Activated naive CD8-positive, alpha-beta T cell treated with anti-CD3 and anti-CD28 coated beads, Interleukin-2, amount 50 U/mL, for 24 hours (primary cell): ENCODE measurements at places on chromosomes 13 and 19.
A peak's percentile ranks its signal among the peaks of the same experiment; 100 is the strongest.

GRCh38 chr19:35044317-35045117 is 3.0 kb downstream of the HPN start:
- peaks cover 8% of the 10 kb centered on the region for H3K27me3 ChIP-seq
- no peaks in the 10 kb centered on the region for H3K36me3 ChIP-seq
- no peak overlapping the region for H3K27ac ChIP-seq
- H3K4me1 ChIP-seq: peaks cover 21% of the 10 kb centered on the region

DNA sequence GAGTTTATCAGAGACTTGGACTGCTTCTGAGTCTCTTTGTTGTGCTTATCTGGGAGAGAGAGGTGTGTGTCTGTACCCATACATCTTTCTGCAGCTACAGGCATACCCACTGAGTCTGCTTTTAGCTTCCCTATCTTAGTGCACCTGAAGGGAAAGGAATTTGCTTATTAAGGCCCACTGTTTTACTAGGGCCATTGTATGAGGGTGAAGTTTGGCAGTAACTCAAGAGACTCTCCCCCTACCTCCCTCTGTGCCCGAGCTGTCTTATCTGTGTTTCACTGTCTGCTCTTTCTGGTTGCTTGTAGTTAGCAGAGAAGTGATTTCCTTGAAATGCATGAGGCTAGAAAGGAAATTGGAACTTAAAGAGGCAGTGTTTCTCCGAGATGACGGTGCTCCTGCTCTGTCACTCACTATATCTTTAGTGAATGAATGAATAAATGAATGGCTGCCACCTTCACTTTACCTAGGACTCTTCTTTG is 678 bp upstream of the CD33 start:
- H3K4me3 ChIP-seq: no peak overlapping the region
- H3K4me1 ChIP-seq: peaks cover 2% of the 10 kb centered on the region
- H3K36me3 ChIP-seq: no peaks in the 10 kb centered on the region
- H3K27me3 ChIP-seq: peaks cover 54% of the 10 kb centered on the region

DNA sequence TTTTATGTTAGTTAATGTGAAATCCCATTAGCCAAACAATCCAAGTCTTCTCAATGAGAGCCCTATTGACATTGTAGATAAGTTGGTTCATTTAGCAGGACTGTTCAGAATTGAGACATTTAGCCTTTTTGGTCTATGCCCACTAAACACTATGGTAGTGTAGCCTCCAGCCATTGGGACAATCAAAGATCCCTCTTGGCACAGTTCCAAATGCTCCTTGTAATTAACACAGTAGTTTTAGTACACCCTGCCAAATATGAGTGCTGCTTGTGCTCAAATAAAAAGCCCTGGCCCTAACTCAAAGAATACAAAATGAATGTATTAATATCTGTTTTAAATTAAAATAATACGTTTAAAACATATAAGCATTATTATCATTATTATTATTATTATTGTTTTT is 15.4 kb upstream of the FAM216B start:
- no peak overlapping the region for H3K4me3 ChIP-seq
- H3K36me3 ChIP-seq: no peaks in the 10 kb centered on the region
- no peak for DNase-seq

GRCh38 chr19:45769821-45770191 is 754 bp upstream of the SIX5 start:
- peak; percentile 48 for DNase-seq
- H3K4me1 ChIP-seq: peaks cover 14% of the 10 kb centered on the region
- H3K27me3 ChIP-seq: peaks cover 16% of the 10 kb centered on the region
- H3K4me3 ChIP-seq: peak overlapping the region; percentile 77
- peak overlapping the region; percentile 60 for H3K27ac ChIP-seq

- H3K4me1 ChIP-seq: peaks cover 18% of the 10 kb centered on the region
- H3K27me3 ChIP-seq: peaks cover 53% of the 10 kb centered on the region
- no peak overlapping the region for H3K27ac ChIP-seq
- peak overlapping the region; percentile 62 for H3K4me3 ChIP-seq
Measured at GRCh38 chr19:55353803-55354697, 469 bp downstream of the COX6B2 start.

- no peaks in the 10 kb centered on the region for H3K27me3 ChIP-seq
- H3K36me3 ChIP-seq: no peaks in the 10 kb centered on the region
- H3K27ac ChIP-seq: no peak overlapping the region
- peaks cover 27% of the 10 kb centered on the region for H3K4me1 ChIP-seq
- no peak overlapping the region for H3K4me3 ChIP-seq
Measured at GRCh38 chr13:80048802-80049201, 292.1 kb downstream of the SPRY2 start.

DNA sequence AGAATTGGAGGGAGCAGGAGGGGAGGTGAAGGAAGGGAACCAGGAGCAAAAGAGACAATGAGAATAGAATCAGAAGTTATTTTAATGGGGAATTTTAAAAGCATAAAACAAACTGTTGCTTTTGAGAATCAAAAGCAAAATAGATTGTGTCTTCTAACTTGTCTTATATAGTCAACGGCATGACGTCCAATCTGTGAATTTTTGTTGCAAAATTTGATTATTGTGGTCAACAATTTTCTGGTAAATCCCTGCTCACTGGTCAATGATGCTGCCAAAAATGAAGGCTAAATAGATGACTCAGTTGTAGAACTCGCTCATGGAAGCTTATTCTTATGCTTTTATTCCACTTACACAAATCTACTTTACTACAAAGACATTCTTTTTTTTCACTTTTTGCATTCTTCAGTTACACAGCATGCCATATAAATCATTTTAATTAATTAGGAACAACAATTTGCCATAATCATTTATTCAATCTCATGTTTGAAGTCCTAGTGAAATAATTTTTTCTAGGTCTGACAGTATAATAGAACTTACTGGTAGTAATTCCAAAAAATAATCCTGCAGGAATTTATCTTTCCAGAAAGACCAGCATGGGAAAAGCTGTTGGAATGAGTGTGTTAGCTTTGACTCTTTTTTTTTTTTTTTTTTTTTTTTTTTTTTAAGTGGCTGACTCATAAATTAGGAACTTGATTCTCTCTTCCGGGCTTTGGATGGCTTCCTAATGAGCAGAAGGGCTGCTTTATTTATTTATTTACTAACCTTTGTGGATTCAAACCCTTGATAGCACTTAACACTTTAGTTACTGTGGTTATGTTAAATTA is 256.9 kb downstream of the SPRY2 start:
- no peak overlapping the region for H3K4me3 ChIP-seq
- H3K36me3 ChIP-seq: no peaks in the 10 kb centered on the region

- no peak for DNase-seq
- no peaks in the 10 kb centered on the region for H3K27me3 ChIP-seq
- H3K36me3 ChIP-seq: peaks cover 12% of the 10 kb centered on the region
- no peak overlapping the region for H3K4me3 ChIP-seq
- H3K4me1 ChIP-seq: peaks cover 19% of the 10 kb centered on the region
Measured at GRCh38 chr13:30616927-30617314, 799 bp upstream of the USPL1 start.

DNA sequence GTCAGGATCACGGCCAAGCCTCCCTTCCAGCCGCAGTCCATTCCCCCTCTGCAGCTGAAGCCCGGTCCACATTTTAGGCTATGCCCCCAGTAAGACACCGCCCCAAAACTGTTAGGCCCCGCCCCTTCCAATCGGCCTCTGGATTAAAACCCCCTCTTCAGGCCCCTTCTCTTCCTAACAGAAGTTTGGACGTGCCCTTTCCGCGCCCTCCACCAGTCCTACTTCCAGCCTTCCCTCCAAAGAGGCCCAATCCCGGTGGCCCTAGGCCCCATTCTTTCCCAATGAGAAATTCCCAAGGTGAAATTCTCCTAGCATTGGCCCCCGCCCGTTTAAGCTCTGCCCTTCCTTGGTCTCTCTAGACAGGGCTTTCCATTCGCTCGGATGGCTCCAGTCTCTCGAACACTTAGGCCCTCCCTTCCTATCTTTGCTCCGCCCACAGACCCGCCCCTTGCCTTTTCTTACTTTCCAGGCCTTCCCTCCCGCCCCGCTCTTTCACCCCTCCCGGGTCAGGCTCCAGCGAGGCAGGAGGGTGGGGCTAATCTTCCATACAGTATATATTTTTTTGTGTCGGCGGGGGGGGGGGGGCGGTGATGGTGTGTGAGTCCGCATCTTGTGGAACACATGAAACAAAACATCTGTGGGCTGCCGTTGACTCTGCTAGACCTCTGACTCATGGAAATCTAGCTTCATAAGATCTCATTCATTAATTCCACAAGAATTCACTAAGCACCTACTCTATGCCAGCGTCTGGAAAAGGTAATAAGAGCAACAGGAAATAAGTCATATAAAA is 13.6 kb downstream of the LTBP4 start:
- H3K27me3 ChIP-seq: no peaks in the 10 kb centered on the region
- DNase-seq: peak; percentile 97
- peaks cover 57% of the 10 kb centered on the region for H3K4me1 ChIP-seq
- H3K27ac ChIP-seq: peak overlapping the region; percentile 98
- peak overlapping the region; percentile 90 for H3K4me3 ChIP-seq

DNA sequence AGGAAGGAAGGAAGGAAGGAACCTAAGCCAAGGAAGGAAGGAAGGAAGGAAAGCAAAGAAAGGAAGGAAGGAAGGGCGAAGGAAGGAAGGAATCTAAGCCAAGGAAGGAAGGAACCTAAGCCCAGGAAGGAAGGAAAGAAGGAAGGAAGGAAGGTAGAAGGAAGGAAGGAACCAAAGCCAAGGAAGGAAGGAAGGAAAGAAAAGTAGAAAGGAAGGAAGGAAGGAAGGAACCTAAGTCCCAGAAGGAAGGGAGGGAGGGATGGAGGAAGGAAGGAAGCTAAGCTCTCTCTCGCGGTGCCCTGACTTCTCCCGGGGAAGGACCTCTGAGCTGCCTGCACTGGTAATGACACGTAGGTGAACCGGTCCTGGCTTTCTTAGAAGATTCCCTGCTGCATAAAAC is 1.3 kb upstream of the RUBCNL start:
- no peak for DNase-seq
- H3K27me3 ChIP-seq: peaks cover 33% of the 10 kb centered on the region
- H3K27ac ChIP-seq: no peak overlapping the region
- no peak overlapping the region for H3K4me3 ChIP-seq
- no peaks in the 10 kb centered on the region for H3K36me3 ChIP-seq

GRCh38 chr13:44971656-44972595 is 17.3 kb downstream of the NUFIP1 start:
- peaks cover 2% of the 10 kb centered on the region for H3K4me1 ChIP-seq
- H3K36me3 ChIP-seq: peaks cover 21% of the 10 kb centered on the region
- no peak overlapping the region for H3K4me3 ChIP-seq
- DNase-seq: no peak

DNA sequence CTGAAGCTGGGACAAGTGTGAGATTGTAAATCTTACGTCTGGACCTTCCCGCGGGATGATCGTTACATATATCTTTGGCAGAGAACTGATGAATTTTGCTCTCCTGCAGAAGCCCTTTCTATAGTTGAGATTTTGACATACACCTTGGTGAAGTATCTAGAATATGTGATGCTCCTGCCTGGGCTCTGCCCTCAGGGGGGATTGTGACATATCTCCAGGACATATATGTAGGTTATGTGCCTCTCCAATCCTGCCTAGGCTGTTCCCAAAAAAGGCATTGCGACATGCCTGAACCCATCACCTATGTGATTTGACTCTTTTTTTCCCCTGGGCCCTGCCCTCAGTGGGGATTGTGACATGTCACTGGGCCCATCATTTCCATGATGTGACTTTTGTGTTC is 76.6 kb downstream of the ZNF208 start:
- H3K27me3 ChIP-seq: peaks cover 3% of the 10 kb centered on the region
- no peaks in the 10 kb centered on the region for H3K4me1 ChIP-seq

GRCh38 chr13:49140910-49141611 is 79.1 kb upstream of the MLNR start:
- H3K27ac ChIP-seq: peak overlapping the region; percentile 69
- H3K27me3 ChIP-seq: no peaks in the 10 kb centered on the region
- H3K36me3 ChIP-seq: peaks cover 46% of the 10 kb centered on the region
- peaks cover 27% of the 10 kb centered on the region for H3K4me1 ChIP-seq
- DNase-seq: no peak

- peaks cover 18% of the 10 kb centered on the region for H3K4me1 ChIP-seq
- H3K36me3 ChIP-seq: no peaks in the 10 kb centered on the region
- DNase-seq: no peak
- no peak overlapping the region for H3K4me3 ChIP-seq
- no peak overlapping the region for H3K27ac ChIP-seq
Measured at GRCh38 chr13:32902874-32903273, 113.3 kb upstream of the KL start.

GRCh38 chr19:45913874-45914830 is at the start of gene NANOS2:
TSS of gene NANOS2 (minus strand) at chr19:45914778. CDS start at chr19:45914693, 85 bp downstream.
- peaks cover 5% of the 10 kb centered on the region for H3K4me1 ChIP-seq
- H3K4me3 ChIP-seq: no peak within 1 kb of the TSS
- DNase-seq: no peak
- no peaks in the 10 kb centered on the region for H3K36me3 ChIP-seq
- peaks cover 27% of the 10 kb centered on the region for H3K27me3 ChIP-seq

DNA sequence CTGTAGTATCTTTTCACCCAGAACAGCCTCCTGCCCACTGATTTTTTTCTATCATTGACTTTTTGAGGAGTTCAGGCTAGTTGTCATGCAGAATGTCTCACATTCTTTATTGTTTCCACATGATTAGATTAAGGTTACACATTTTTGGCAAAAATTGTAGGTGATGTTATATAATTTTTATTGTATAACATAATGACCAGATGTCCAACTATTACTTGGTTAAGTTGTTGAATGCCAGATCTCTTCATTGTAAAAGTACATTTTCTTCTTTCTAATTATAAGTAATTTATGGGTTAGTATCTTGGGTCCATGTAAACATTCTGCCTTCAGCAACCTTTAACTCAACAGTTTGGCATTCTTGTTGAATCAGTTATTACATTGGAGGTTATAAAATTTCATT is 138.4 kb downstream of the POSTN start:
- H3K36me3 ChIP-seq: no peaks in the 10 kb centered on the region
- no peak overlapping the region for H3K4me3 ChIP-seq
- H3K27ac ChIP-seq: no peak overlapping the region
- no peaks in the 10 kb centered on the region for H3K4me1 ChIP-seq
- DNase-seq: no peak

GRCh38 chr13:64992314-64992713 is 2237.8 kb downstream of the PCDH9 start:
- no peak overlapping the region for H3K27ac ChIP-seq
- H3K4me1 ChIP-seq: no peaks in the 10 kb centered on the region
- no peak overlapping the region for H3K4me3 ChIP-seq
- no peaks in the 10 kb centered on the region for H3K27me3 ChIP-seq

DNA sequence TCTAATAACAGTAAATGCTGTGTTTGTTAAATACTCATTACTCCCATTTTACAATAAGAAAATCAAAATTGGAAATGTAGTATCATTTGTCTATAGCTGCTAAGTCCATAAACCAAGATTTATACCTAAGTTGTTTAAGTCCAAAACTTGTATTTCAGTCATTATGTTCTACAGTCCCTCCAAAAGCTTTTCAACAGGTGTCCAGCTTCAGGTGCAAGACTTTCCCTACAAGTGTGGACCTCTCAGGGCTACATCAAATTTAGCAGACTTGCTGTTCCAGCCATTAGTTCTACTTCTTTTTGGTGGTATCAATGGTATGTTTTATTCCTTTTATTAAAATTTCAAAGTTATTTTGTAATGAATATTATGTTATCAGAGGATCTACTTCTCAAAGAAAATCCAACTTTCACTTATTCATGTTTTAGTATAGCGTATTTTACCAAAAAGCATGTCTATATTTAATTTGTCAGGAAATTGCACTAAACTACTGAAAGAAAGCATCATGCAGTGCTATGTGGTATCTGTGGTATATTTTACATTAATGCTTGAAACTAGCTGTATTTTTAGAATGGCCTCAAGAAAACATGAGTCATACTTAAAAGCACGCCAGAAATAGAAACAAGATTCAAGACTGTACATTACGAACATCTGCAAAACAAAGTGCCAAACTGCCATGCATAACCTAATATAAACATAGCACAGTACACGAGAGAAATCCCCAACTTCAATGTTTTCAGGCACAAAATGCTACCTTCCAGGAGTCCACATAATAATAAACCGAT is 44.5 kb downstream of the VWA8 start:
- peak overlapping the region; percentile 95 for H3K27ac ChIP-seq
- peaks cover 65% of the 10 kb centered on the region for H3K4me1 ChIP-seq
- H3K27me3 ChIP-seq: no peaks in the 10 kb centered on the region
- no peak for DNase-seq
- peak overlapping the region; percentile 74 for H3K4me3 ChIP-seq
